ENCODE measurements at places on chromosomes 2 and 18.

GRCh38 chr2:150045601-150046000 is 441.9 kb downstream of the RND3 start:
- DNase-seq, result no peak

DNA sequence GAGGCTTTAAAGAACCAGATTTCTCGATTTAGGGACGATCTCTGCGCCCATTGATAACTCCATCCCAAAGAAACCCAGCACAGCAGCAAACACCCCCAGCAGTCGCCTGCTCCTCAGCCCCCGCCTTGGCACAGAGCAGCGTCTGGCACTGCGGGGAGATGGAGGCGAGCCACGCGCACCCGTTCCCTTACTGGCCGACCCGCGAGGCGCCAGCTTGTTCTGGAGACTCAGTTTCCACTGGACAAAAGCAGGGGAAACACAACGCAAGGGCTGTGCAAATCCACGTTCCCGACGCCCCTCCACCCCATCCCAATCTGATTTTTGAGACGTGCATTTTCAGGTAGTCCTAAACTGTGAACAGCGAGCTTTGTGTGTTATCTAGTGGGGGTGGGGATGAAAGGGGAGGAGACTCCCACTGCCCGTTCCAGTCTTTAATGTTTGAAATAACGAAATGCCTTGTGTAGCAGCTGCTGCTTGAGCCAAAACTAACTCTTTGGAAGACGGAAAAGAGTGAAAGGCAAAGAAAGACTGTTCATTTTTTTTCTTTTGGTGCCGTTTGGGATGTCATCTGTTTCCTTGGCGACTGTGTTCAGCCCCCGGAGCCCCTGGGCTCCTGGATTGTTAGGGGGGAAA is 143.2 kb downstream of the MEIS1 start:
- DNase-seq, result no peak

GRCh38 chr2:42368817-42369531 is 8.0 kb upstream of the COX7A2L start:
- DNase-seq, result no peak

GRCh38 chr18:39039813-39040212 is 1474.2 kb upstream of the CELF4 start:
- DNase-seq, result no peak

GRCh38 chr2:114283774-114284173 is 158.7 kb upstream of the DPP10 start:
- DNase-seq, result no peak

Measured in activated T-cell treated with anti-CD3 and anti-CD28 coated beads for 48 hours (primary cell).